ENCODE measurements at places on chromosomes 3 and 15.

DNA sequence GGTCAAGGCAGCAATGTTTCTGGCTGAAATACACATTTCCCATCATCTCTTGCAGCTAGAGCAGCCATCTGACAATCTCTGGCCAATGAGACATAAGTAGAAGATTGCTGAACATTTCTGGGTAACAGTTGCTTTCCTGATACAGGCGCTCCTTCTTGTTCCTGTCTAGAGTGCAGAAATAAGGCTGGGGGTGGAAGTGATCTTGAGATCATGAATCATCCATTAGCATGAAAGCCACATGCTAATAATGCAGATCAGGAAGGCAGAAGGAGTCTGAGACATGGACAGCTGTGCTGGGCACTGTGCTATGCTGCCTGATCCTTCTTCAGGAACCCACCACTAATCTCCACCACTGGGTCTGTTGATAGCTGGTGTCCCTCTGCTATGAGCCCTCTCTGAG lies 14.8 kb upstream of the TMEM108 start:
- no peak for DNase-seq

- no peak for DNase-seq
These were observed 236.5 kb downstream of the SQOR start for GRCh38 chr15:45871121-45871855.

DNA sequence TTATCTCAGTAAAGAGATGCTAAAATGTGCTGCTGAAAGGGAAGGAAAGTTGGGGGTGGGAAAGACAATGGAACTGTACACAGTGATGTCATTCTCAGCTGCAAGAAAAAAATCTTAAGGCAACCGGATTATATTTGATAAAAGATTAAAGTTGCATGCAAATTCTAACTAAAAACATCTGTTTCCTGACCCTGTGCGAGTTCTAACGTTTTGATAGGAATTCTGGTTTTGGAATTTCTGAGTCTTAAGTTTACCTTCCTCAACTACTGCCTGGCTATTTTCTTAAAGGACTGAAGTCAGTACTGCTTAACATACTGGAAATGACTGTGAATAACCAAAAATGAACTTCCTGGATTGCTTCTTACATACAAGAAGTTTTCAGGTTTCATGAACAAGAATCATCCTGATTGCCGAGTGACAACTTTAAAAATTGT lies 115.5 kb downstream of the SLC25A26 start:
- DNase-seq, result no peak

DNA sequence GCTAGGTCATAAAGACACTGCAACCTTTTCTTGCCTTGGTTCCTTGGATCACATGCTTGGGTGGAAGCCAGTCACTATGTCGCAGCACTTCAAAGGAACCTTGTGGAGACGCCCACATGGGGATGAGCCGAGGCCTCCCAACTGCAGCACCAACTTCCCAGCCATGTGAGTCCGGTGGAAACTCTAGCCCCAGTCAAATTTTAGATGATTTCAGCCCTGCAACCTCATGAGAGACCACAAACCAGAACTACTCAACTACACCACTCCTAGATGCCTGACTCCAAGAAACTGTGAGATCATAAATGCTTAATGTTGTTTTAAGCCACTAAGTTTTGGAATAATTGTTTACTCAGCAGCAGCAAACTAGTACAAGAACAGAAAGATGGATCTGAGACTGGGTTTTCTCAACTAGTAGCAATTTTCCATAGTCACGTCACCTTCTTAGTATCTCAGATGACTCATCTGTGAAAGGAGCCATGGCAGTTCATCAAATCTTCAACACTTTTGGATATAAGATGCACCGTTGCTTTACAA lies 86.5 kb downstream of the MB21D2 start:
- DNase-seq, result no peak

DNA sequence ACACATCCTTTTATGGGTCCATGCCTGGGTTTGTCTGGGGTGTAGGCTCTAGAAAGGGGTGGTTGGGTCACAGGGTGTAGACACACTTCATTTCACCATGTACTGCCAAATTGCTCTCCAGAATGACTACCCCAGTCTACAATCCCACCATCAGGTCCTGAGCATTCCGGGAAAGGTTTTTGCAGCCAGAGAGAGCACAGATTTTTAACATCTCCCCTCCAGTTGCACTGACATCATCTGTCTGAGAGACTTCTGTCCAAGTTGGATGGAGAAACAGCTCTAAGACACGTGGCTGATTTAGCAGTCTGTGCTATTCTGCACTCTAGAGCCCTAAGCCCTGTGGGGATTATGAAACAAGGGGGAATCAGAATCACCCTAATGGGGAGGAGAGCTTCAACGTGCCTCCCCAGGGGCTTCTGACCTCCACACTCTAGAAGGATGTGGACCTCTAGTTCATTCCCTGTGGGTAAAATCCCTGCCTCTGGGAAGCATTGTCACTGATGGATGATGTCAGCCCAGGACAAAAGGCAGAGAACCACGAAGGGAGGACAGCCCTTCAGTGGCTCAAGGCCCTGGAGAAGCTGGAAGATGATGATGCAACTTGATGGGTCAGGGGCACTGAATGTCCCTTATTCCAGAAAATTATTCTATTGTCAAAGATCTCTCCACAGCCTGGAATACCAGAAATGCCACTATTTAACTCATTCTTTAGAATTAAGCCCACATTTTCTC lies 71.5 kb downstream of the CD200R1L start:
- DNase-seq, result no peak

- no peak for DNase-seq
These were observed 336.8 kb downstream of the RSL24D1 start for GRCh38 chr15:54859982-54860381.

GRCh38 chr3:46389306-46389705 lies 17.6 kb downstream of the CCR5AS start:
- DNase-seq, result no peak

GRCh38 chr15:87047203-87047965 lies 967.7 kb downstream of the AGBL1 start:
- no peak for DNase-seq

GRCh38 chr15:89244574-89244903 lies 760 bp downstream of the FANCI start:
- no peak for DNase-seq

DNA sequence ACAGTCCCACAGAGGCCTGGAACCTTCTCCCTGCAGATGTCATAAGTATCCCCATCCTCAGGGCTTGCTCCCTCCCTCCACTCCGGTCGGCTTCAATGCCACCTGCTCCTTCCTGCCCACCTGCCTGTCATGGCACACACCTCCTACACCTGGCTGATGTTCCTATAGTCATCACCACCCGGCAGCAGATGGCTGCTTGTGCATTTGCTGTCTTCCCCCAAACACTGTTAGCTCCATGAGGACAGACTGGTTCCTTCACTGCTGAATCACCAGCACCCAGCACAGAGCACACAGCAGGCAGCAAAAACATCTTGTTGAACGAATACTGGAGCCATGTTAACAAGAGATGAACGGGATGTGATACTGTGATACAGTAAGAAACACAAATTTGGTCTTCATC lies 14.8 kb downstream of the TARS3 start:
- no peak for DNase-seq

DNA sequence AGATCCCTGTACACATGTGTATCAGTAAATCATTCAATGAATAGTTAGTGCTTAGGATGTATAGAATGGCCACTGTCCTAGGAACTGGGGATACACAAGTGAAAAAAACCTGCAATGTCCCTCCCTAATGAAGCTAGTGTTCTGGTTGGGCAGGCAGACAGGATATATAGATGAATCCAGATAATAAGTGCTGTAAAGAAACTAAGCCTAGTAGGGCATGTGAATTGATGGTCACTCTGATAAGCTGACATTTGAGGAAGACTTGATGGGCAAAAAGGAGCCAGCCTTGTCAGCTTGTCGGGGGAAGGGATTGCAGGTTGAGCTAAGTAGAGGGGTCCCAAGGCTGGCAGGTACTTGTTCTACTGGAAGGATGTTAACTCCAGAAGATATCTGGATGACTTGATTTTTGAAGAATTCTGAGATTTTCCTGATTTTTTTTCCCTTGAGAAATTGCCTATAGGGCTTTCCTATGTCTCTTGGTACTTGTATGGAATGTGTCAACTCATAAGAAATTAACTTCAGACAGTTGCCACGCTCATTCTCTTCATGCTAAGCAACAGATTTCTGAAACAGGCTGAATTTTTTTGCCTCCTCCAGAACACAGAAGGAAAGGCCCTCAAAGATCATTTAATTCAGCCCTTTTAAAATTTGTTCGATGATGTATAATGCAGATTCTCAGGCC lies 6.3 kb upstream of the KIF23 start:
- no peak for DNase-seq

DNA sequence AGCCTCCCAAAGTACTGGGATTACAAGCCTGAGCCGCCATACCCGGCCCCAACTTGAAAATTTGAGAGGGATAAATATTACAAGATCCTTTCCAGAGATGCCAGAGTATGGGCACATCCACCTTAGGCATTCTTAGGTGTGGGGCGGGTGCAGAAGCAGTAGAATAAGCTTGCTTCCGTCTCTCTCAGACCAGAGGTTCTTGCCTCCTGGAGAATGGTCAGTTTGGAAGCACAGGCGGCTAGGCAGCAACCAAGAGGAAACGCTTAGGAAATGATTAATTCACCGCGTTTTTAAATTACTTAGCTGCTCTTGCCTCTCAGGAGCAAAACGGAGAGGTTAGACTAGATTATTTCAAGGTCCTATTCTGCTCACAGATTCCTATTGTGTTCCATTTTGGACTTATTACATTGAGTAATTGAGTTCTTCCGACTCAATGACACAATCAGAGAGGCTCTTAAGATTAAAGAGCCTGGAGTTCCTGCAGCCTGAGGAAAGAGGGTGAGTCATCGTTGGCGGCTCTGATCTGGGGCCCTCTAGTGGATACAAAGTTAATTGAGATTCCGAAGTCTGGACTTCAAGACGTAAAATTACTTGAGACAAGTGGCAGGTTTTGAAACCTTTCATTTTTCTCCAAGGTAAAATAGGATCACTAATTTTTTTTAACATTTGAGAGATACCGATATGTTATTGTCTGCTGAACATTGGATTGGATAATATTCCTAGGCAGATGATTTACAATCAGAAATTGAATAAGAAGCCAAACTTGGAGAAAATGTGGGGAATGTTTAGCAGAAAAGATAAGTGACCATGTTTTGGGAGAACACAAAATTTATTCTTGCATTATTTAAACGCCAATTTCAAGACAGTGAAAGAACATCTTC lies 5.8 kb upstream of the TOPAZ1 start:
- peak; percentile 52 for DNase-seq

GRCh38 chr3:117722856-117723255 lies 1013.3 kb downstream of the TUSC7 start:
- no peak for DNase-seq

DNA sequence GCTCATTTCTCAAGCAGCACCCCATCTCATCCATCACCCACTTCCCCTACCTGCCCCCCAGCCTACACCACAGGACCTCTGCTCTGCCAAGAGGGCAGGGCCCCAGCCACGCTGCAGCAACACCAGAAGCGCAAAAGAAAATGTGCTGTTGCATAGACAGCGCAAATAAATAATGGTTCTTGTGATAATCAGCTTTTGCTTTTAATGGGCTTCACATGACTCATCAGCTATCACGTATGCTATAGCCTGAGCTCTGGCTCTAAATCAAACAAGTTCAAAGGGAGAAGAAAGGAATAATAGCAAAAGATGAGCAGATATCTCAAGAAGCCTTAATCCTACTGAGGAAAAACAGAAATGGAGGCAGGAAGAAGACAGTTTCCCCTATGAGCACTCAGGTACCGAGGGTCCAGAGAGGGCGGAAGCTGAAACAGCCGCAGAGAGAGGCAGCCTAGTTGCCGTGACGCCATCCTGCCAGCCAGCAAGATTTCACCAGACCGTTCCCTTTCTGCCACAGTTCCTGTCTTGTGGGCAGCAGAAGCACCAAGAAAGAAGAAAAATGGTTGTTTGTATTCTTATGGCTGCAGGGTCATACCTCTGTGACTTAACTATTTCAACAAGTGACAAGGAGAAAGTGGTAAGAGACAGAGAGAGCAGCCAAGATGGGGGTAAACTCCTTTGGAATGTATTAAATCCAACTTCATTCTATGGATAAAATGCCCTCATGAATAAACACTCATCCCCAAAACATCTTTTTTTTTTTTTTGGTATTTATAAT lies 22.0 kb downstream of the RAB27A start:
- DNase-seq, result no peak

DNA sequence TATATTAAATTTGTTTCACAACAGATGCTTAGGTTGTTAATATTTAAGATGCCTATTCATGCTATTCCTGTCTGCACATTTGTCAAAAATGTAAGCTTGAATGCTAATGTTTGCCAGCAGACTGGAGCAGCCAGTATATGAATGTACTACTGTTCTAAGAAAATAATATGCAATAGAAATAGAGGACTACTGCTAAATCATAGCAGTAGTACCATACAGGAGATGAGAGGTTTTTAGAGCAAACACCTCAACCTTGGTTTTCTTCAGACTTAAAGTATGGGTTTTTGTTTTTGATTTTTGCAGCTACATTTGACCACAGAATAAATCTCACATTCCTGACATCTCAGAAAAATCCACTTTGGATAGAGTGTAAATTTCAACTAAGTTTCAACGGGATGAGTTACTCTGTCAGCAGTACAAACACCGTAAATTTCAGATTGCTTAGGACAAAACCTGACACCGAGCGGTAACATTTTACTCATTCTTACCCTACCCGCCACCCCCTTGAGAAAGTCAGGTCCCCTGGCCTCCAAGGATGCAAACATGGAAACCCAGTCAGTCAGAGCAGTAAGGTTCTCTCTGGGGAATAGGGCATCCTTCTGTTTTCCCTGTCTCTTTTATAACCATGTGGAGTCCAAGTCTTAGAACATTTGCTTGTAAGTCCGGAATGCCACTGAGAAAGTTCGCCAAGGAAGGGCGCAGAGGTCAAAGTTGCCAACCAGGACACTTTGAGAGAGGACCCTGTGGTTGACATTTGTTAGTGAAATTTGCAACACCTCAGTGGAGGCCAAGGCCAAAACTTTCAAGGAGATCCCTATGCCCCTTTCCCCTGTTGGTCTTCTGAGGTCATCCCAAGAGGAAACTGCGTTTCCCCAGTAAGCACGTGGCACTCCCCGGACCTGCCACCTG lies 17.9 kb upstream of the SATB1 start:
- no peak for DNase-seq

Data from NCI-H446 (cell line).